ENCODE measurements at places on chromosomes 16 and 17.

DNA sequence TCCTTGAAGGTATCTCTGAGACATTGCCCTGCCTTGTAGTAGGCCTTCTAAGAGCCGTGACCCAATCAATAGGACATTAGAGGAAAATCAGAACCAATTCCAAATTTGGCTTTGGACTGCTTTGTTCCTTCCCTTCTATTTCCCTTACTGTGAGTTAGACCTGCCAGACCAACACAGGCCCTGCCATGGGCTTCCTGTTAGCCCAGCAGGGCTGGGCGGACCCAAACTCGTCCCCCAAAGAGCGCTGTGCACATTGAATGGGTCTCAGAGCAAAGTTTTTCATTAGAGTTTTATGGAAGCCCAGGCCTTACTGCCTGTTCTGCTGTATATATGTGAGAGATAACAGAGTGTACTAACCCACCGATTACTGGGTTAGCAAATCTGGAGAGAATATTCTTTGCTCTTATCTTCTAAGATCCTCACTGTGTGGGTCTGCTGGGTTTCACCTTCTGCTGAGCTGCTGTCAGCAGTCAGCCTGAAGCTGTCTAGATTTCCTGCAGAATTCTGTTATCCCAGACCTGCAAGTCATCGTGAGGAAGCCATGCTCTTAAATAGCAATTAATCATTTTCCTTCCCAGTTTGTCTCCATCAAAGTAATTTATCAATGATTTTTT, 5.7 kb downstream of the ARHGAP44 start:
- DNase-seq: no peak

DNA sequence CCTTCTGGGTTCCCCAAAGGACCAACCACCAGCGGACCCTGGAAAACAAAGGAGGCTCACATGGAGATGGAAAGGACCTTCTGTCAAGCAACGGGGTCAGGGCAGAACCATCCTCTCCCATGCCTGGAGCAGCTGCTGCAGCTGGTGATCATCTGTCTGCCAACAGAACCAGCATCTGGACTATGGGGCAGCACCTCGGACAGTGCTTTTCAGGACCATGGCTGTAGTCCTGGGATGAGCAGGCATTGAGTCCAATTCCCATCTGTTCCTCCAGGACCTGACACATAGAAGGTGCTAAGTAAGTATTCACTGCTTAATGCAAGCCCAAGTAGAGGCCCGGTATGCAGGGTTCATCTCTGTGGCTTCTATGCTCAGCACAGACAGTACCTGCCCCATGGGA, 304.7 kb downstream of the XYLT1 start:
- DNase-seq: no peak

GRCh38 chr17:75011401-75012095, 922 bp upstream of the MRPL58 start:
- DNase-seq: no peak

DNA sequence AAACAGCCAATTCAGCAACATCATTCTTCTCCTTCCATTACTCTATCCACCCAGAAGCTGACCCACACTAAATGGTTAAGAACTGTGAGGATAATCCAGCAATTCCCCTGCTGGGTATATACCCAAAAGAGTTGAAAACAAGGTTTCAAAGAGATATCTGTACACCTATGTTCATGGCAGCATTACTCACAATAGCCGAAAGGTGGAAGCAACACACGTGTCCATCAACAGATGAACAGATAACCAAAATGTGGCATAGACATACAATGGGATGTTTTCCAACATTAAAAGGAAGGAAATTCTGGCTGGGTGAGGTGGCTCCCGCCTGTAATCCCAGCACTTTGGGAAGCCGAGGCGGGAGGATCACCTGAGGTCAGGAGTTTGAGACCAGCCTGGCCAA, 19.9 kb downstream of the MIS12 start:
- no peak for DNase-seq

- DNase-seq: no peak
Observed at GRCh38 chr16:9311303-9311954, 220.0 kb downstream of the HAPSTR1 start.

DNA sequence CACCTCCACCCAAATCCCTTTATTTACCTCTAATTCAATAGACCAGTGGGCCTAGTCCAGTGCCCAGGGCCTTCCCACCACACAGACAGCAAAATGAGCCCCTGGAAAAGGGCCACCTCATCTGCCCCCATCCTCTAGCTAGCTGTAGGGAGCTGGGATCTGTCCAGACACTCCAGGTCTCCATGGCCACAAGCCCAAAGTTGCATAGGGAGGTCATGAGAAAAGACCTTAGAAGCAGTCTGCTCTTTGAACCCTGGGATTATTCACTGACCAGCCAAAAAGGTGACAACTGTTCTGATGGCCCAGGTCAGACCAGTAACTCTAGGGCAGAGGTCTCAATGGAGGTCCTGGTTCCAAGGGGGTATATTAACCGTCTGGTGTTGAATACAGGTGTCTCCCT, 2.0 kb downstream of the CUEDC1 start:
- DNase-seq: no peak

- no peak for DNase-seq
Observed at GRCh38 chr17:17097763-17098345, 55.6 kb downstream of the MPRIP start.

DNA sequence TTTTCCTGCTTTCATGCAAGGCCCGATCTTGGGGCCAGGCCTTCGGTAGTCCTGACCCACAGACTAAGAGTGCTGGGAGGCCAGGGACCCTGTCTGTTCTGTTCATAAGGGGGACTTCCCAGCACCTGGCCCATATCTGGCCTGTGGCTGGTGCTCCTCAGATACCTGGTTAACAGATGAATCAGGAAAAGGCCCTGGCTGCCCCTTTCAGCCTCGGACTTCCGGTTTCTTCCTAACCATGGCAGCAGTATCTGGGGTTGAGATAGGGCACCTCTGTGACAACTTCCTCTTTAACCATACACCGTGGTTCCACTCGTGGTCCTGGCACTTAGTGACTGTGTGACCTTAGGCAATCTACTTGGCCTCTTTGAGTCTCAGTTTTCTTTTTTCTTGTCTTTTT, 18.4 kb downstream of the PLCG2 start:
- DNase-seq: no peak

GRCh38 chr17:51801626-51802025, 356.9 kb downstream of the CA10 start:
- DNase-seq: no peak

DNA sequence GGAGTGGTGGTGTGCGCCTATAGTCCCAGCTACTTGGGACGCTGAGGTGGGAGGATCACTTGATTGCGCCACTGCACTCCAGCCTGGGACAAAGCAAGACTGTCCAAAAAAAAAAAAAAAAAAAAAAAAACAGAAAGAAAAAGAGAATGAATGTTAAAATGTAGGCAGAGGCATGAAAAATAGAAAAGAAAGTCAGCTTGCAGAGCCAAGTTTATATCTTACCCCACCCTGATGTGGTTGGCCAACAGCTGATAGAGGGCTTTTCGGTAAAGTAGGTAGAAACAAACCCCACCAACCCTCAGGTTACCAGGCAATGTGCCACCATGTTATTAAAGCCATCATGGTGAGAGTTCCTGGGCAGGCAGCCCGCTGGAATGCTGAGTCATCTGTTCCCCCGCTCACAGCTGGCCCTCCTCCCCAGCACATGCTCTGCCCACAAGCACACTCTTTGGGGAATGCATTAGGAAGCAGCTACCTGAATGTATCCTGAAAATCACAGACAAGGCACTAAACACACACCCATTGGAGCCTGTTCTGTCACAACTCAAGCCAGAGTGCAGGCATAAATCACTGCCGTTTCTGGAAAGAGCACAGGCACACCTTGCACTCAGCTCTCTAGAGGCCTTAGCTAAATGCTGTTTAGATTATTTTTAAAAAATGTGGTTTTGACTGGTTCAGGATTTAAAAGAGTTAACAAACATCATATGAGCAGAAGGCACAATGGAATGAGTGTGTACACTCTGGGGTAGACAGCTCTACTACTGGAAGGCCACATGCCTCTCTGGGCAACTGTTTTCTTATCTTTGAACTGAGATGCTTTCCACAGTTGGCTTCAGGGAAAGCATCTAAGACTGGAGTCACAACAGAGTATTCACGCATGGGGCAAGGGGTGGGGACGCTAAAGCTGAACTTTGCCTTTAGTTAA, 128.5 kb downstream of the PARN start:
- peak; percentile 88 for DNase-seq

GRCh38 chr17:44707755-44708400, 587 bp upstream of the DBF4B start:
- DNase-seq: no peak

DNA sequence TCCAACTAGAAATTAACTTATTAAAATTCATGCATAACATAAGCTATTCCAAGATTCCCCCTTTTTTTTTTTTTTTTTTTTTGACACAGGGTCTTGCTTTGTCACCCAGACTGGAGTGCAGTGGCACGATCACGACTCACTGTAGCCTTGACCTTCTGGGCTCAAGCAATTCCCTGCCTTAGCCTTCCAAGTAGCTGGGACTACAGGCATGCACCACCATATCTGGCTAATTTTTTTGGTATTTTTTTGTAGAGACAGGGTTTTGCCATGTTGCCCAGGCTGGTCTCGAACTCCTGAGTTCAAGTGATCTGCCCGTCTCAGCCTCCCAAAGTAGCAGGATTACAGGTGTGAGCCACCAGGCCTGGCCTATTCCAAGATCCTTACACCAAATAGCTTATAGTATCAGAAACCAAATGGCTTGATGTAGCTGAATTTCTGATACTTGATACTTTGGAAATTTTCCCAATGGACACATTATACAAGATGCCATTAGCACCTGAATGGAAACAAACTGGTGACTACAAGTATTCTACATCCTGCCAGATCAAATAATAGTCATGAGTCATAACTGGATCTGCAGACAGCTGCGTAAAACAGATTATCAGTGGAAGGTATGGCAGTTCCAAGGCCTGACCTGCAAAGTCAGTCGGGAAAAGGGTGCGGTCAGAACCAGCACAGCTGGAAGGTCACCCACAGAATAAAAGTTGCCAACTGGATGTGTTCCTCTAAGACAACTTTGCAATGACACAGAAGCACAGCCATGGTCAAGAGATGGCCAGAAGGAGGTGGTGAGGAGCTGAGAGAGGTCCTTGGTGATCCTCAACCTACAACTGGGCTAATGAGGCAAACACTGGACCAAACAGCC, 14.5 kb downstream of the TUBG1 start:
- DNase-seq: no peak

- no peak for DNase-seq
Observed at GRCh38 chr17:79203657-79204056, 129.0 kb downstream of the ENGASE start.

GRCh38 chr17:82089723-82090548, 8.1 kb downstream of the FASN start:
- DNase-seq: no peak

DNA sequence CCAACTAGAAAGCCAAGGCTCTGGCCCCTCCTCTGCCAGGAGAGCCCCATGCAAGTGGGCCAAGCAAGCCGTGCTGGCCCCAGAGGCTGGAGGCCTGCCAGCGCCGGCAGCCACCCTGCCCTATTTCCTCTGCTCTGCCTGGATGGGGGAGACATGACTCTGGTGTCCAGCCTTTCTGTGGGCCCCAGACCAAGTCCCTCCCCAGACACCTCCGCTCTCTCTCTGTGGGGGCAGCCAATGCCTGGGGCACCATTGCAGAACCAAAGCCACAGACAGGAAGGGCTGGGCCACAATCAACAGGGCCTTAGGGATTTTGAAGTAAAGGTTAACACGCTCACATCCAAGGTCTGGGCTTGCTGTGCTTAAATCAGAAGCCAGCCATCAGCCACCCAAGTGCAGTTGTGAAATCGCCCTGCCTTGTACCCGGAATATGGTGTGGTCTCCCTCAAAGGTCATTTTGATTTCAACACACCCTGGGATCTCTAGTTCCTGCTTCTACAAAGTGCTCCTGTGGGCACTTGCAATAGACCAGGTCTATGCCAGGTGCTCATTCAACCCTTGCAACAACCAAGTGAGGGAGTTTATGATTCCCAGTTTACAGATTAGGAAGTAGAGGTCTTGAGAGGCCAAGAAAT, 63.5 kb upstream of the TEX2 start:
- peak; percentile 91 for DNase-seq

DNA sequence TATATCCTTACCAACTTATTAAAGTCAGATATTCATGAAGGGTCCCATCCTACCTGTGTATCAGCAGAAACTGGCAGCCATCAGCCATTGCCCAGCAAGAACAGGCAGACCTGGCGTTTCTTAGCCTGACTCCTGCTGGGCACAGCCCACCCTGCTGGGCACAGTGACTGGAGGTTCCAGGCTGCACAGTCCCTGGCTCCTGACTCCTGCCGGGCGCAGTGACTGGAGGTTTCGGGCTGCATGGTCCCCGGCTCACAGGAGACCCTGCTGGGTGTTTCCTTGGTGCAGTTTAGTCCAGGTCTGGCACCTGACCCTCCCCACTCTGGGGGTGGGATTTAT, 6.7 kb downstream of the TIMM22 start:
- DNase-seq: no peak

DNA sequence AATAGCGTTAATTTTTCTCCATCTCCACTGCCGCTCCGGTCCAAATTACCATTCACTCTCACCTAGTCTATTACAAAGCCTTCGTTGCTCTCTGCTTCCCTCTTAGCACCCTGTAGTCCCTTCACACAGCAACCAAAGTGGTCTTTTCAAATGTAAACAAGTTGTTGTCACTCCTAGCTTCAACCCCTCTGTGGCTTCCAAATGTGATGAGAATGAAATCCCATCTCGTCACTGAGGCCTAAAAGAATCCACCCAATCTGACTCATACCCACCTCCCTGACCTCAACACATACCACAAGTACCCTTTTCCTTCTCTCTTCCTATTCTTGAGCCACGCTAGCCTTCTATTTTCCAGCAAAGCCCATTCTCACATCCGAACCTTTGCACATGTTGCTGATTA, 2.2 kb upstream of the PELP1 start:
- DNase-seq: no peak

- no peak for DNase-seq
Observed at GRCh38 chr17:78709119-78709681, 72.9 kb downstream of the CYTH1 start.

DNA sequence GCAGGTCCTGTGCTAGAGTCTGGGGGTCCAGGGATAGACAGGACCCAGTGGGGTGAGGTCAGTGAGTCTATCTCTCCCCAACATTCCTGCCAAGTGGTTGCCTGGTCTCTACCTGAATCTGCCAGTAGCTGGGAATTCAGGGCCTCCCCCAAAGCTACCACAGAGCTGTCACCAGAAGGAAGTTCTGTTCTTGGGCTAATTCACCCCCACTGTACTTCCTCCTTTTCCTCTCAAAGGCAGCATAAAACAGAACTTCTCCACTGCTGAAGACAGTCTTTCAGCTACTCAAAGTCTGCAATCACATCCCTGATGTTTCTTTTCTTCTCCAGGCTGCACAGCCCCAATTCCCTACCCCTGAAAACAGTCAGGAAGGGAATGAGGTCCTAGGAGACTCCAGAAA, 8.7 kb downstream of the CAMTA2 start:
- DNase-seq: no peak

GRCh38 chr17:44334727-44335126, 10.1 kb upstream of the SLC25A39 start:
- DNase-seq: no peak

GRCh38 chr17:42476411-42476810, 17.7 kb downstream of the ATP6V0A1 start:
- DNase-seq: no peak

Data from AG09309 (cell line).